Dermis blood vessel endothelial cell (primary cell): ENCODE measurements at places on chromosomes 5 and 9. TPM values are rescaled to one million over a fixed set of nuclear protein-coding genes. Genes with fewer than 3 reads are reported as not detected.

The GMCL2 gene
- not detected in 2 replicates for total RNA-seq

The C5orf22 gene
- 14.6 and 23.0 TPM in 2 replicates for total RNA-seq

The CBY3 gene
- not detected in 2 replicates for total RNA-seq

The C9 gene
- total RNA-seq: 0.34 TPM in 1 of 2 replicates, not detected in the other

The CDH10 gene
- not detected in 2 replicates for total RNA-seq

The BAAT gene
- not detected in 2 replicates for total RNA-seq

The TMEM215 gene
- total RNA-seq: not detected in 2 replicates

The CARD9 gene
- total RNA-seq: 0.34 and 1.1 TPM in 2 replicates

The SPATA31A7 gene
- not detected in 2 replicates for total RNA-seq

The TRPM3 gene
- total RNA-seq: 0.37 and 1.4 TPM in 2 replicates

The SPINK4 gene
- not detected in 2 replicates for total RNA-seq

The GARIN3 gene
- not detected in 2 replicates for total RNA-seq

The DMRTA1 gene
- under 0.01 and 0.05 TPM in 2 replicates for total RNA-seq

The GAS1 gene
- 1.4 and 1.5 TPM in 2 replicates for total RNA-seq

The OSMR gene
- 24.2 and 30.0 TPM in 2 replicates for total RNA-seq

The MFAP3 gene
- 119 and 145 TPM in 2 replicates for total RNA-seq

The SOWAHA gene
- not detected in 2 replicates for total RNA-seq

The NPR3 gene
- total RNA-seq: 0.65 and 1.5 TPM in 2 replicates

The SEMA6A gene
- total RNA-seq: 21.1 and 38.1 TPM in 2 replicates

The LCN15 gene
- 0.05 TPM in 1 of 2 replicates, not detected in the other for total RNA-seq

The SPATA6L gene
- total RNA-seq: 2.7 and 8.8 TPM in 2 replicates

The ZNF300 gene
- 6.5 and 6.8 TPM in 2 replicates for total RNA-seq

The ARRDC1 gene
- total RNA-seq: 34.2 and 43.1 TPM in 2 replicates

The MCTP1 gene
- total RNA-seq: 191 and 255 TPM in 2 replicates

The FGD3 gene
- 0.17 TPM in 1 of 2 replicates, not detected in the other for total RNA-seq

The ZNF879 gene
- 4.4 and 6.8 TPM in 2 replicates for total RNA-seq

The BARHL1 gene
- total RNA-seq: not detected in 2 replicates

The ACTBL2 gene
- total RNA-seq: 0.05 and 0.17 TPM in 2 replicates

The CCDC192 gene
- total RNA-seq: not detected in 2 replicates

The KIF20A gene
- 18.9 and 109 TPM in 2 replicates for total RNA-seq

The POLR3G gene
- total RNA-seq: 4.9 and 12.3 TPM in 2 replicates

The ADGRD2 gene
- total RNA-seq: not detected in 2 replicates

The OR1N1 gene
- total RNA-seq: not detected in 2 replicates

The SH3TC2 gene
- 18.0 and 60.6 TPM in 2 replicates for total RNA-seq

The SOHLH1 gene
- total RNA-seq: 0.05 TPM in 1 of 2 replicates, not detected in the other

The DMAC1 gene
- 5.3 and 8.7 TPM in 2 replicates for total RNA-seq

The AMBP gene
- total RNA-seq: 0.17 TPM in 1 of 2 replicates, not detected in the other

The GRXCR2 gene
- not detected in 2 replicates for total RNA-seq

The PHF2 gene
- total RNA-seq: 16.0 and 16.3 TPM in 2 replicates

The PCDHB4 gene
- 0.17 and 0.19 TPM in 2 replicates for total RNA-seq

The SHOC1 gene
- not detected in 2 replicates for total RNA-seq

The OBP2B gene
- total RNA-seq: not detected in 2 replicates

The PCDHGB6 gene
- total RNA-seq: 2.9 and 3.7 TPM in 2 replicates

The TERT gene
- 0.09 and 0.17 TPM in 2 replicates for total RNA-seq

The NR2F1-AS1 gene
- 11.2 and 18.4 TPM in 2 replicates for total RNA-seq

The C9orf152 gene
- total RNA-seq: 0.05 TPM in 1 of 2 replicates, not detected in the other

The SELENOP gene
- 73.3 and 79.4 TPM in 2 replicates for total RNA-seq

The MAMDC2 gene
- 2.9 and 6.7 TPM in 2 replicates for total RNA-seq

The IFNA13 gene
- total RNA-seq: not detected in 2 replicates

The TMC1 gene
- total RNA-seq: 0.74 and 3.4 TPM in 2 replicates

The GPRIN1 gene
- total RNA-seq: 7.7 and 8.7 TPM in 2 replicates

The ANKRD31 gene
- total RNA-seq: 0.05 TPM in 1 of 2 replicates, not detected in the other

The FBP2 gene
- total RNA-seq: not detected in 2 replicates

The KCNIP1 gene
- 20.8 and 24.1 TPM in 2 replicates for total RNA-seq

The SLC36A3 gene
- not detected in 2 replicates for total RNA-seq

The ZNF618 gene
- 11.7 and 19.5 TPM in 2 replicates for total RNA-seq

The DNAH5 gene
- 0.17 and 0.33 TPM in 2 replicates for total RNA-seq

The F2RL2 gene
- under 0.01 and 0.14 TPM in 2 replicates for total RNA-seq

The MYOT gene
- not detected in 2 replicates for total RNA-seq
